ENCODE measurements at places on chromosomes 3 and 15.

DNA sequence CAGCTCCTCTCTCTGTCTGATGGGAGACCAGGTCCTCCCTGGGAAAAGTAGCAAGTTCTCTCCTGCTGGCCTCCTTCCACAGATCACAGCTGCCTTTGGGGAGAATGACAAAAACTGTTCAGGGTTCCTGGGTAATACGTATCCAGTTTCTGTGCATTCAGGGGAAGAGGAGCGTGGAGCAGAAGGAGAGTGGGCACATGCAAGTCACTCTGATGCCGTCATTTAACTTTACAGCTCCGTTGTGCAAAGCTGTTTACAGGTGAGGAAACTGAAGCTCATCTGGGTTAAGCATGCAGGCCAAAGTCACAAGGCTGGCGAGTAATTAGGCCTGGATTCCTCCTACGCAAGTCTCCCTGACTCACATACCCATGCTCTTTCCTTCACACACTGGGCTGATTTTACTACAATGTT is 7.5 kb upstream of the TM4SF1 start:
- DNase-seq = no peak

- DNase-seq = no peak
Measured at GRCh38 chr3:12363397-12364195, 74.7 kb downstream of the PPARG start.

DNA sequence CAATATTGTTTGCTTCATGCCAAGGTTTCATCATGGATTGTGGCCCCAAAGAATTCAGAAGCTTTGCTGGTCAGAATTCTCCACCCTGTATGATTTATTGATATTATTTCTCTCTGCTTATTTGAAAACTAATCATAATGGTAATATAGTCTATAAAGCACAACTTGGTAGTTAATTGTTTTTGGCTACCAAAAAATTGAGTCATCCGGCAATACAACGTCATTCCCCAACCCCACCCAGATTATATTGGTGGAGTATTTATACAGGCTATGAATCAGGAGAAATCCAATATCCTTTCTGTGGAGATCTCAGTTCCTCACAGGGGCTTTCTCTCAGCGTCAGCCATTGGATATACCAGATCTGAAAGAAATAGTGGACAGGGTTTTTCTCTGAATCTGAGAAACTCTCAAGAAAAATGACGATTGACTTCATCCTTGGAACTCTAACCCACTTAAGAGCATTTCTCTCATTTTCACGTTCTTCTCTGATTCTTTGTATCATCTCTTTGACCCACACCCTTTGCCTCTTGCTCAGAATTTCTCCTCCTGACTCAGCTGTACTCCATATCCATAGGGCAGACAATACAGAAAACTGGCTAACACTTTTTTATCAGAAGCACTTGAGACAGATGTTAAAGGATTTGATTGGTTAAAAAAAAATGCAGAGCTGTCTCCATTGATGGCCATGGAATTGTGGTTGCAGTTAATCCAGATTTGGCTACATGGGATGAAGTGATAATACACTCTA is 1055.8 kb upstream of the CADM2 start:
- no peak for DNase-seq

GRCh38 chr15:88202231-88202630 is 54.3 kb downstream of the NTRK3 start:
- DNase-seq = no peak

GRCh38 chr15:79296583-79296982 is 14.1 kb downstream of the ANKRD34C start:
- DNase-seq = no peak

GRCh38 chr3:113276751-113277080 is 65.4 kb downstream of the BOC start:
- DNase-seq = no peak

DNA sequence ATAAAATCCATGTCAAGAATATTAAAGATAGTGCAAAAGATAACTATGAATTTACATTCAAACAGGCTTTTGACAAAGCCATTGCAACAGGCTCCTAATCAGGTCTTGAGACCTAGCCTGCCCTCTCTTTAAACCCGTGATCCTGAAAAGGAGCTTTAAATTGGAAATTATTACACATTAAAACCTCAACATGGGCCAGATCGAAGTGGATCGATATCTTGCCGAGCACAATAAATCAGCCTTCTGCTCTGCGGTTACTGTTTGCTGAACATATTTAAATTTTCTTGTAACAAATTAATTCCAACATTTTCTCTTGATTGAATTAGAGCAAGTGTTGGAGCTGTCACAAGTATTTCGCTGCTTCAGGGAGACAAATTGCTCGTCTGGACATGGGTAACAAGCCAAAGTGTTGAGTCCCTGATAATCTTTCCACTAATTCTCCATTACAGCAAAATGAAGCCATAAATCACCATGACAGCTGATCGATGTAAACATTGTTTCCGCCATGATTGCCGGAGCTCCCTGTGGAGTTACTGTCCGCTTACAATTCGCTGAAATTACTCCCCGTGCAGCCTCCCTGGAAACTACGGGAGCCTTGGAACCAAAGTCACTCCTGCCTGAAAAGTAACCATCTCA is 47.6 kb downstream of the SHOX2 start:
- no peak for DNase-seq

DNA sequence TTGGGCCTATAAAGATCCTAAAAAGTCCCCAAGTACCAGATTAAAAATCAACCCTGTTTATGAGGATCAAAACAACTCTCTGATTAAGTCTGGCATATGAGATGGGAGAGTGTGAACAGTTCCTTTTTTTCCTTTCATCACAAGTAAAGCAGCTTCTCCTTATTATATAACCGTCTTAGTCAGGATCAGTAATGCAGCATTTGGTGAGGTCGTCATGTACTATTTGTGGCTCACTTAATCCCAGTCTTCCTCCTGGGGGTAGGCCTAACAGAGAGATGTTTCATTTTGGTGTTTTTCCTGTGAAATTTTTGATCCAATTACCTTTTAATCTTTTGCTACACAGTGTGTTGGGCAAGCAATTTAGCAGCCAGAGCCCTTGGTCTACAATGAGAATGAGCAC is 333.1 kb upstream of the KCNMB2 start:
- no peak for DNase-seq

DNA sequence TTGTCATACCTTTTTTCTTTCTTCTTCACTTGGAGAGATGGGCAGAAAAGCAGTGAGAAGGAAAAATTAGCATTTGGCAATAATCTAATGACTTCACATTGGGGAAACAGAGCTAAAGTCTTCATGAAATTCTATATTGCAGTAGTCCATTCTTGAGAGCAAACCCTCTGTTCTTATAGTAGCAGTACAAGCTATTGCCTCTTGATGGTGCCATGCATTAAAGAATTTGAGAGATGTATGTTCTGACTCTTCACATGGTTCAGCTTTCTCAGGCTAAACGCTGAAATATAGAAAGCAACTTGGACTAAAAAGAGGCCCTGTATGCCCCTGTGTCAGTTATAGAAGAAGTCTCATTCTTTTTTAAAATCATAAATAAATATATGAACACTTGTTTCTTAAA is 36.0 kb downstream of the PHLDB2 start:
- no peak for DNase-seq

DNA sequence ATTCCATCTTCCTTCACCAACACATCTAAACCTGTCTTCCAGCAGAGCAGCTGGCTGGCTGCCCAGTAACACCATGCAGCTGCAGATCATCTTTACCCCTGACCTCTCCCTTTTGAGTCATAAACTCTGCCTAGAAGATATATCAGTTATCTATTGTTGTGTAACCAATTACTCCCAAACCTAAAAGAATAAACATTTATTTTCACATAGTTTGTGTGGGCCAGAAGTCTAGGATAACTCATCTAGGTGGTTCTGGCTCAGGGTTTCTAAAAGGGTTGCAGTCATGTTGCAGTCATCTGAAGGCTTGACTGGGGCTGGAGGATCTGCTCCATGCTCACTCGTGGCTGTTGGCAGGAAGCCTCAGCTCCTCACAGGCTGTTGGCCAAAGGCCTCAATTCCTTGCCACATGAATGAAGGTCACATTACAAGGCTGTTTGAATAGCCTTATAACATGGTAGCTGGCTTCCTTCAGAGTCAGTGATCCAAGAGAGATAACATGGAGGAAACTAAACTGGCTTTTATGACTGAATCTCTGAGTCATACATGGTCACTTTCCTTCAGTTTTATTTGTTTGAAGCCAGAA is 92.8 kb downstream of the GOLIM4 start:
- DNase-seq = no peak

GRCh38 chr15:72060687-72061250 is 57.2 kb downstream of the MYO9A start:
- DNase-seq = no peak

GRCh38 chr15:80667936-80668335 is 27.2 kb upstream of the ABHD17C start:
- DNase-seq = no peak

GRCh38 chr3:151346292-151346691 is 16.9 kb upstream of the P2RY13 start:
- DNase-seq = no peak

GRCh38 chr15:57827021-57827420 is 120.5 kb downstream of the POLR2M start:
- DNase-seq = no peak

DNA sequence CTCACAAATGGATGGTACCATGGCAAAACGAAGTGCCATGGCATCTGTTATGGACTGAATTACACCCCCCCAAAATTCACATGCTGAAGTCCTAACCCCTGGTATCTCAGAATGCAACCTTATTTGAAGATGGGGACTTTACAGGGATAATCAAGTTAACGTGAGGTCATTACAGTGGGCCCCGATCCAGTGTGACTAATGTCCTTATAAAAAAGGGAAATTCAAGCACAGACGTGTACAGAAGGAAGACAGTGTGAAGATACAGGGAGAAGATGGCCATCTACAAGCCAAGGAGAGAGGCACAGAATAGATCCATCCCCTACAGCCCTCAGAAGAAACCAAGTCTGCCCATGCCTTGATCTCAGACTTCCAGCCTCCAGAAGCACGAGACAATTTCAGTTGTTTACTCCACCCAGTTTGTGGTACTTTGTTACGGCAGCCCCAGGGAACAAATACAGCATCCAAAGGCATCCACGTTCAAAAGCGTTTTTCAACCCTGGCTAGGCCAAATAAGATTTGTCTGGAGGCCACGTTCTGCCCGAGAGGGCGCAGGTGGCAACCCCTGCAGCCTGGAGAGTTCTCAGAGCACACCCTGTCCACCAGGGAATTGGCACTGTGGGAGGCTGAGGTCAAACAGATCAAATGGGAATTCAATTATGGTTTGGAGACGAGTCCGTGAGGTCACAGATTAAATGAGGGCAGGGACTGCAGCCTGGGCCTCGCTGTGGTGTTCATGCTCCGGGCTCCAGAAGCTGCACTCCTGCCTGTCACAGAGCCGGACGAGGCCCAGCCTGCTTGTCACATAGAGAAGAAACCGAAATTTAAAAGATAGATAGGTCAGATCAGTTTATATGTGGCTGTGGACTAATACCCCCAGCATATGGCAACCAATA is 494.8 kb downstream of the SHQ1 start:
- peak; percentile 47 for DNase-seq

DNA sequence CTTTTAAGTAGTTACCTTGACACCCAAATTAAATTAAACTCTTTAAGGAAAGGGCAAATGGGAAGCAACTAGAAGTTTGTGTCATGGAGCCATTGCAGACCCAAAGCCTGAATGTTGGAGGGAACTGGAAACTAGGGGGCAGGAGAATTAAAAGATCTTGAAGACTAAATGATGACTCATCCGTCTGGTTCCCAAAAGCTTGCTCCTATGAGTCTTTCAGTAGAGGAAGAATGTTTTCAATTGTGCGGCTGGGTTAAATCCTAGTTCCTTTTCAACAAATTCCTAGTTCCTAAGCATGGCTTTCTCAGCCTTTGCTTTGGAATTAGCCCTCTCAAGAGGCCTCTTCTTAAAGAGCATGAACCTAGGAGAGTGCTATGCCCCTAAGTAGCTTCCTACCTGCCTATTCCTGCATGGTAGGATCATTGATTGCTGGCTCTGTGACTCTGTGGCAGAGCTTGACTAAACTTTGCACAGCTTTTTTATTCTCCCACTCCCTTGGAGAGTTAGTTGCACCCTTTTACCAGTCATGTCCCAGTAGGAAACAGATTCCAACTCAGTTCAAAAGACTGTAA is 17.7 kb downstream of the CLEC3B start:
- DNase-seq = no peak

- no peak for DNase-seq
Measured at GRCh38 chr15:33124279-33124678, 70.2 kb downstream of the FMN1 start.

GRCh38 chr3:89808680-89809197 is 701.3 kb downstream of the EPHA3 start:
- DNase-seq = no peak

DNA sequence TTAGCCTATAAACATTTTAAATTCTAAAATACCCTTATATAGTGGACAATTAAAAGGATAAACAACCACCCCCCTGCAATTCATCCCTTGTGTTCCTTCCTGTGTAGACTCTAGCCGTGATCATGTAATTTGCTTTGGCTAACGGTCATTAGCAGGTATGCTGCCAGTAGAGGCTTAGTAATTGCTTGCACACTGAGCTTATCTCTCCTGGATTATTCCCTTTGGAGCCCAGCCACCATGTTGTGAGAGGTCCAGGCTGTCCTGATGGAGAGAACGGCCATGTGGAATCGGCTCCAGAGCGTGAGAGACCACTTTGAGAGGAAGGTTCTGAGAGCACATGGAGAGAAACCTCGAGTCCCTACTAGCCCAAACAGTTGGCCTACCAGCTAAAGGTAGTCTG is 11.0 kb upstream of the BNC1 start:
- no peak for DNase-seq

GRCh38 chr15:85649372-85649771 is 145.4 kb downstream of the KLHL25 start:
- no peak for DNase-seq

DNA sequence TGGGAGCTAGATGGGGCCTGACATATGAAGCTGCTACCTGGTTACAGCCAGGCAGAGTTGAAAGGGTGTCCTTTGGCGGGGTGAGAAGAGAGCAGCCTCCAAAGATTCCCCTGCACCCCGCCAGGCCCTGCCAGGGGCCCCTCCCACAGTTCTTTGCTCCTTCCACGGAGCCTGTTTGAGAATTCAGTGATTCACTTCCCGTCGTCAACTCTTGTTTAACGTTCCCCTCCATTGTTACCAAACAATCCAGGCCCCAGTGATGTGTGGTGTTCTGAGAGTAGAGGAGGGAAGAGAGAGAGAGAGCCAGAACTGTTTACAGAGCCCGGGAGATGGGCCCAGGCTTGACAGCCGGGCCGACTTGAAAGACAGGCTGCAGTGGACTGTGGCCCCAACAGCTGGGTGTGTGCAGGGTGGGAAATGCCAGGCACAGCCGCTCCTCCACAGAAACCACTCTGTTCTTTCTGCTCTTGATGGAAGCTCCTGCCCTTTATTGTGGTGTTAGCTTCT is 81.5 kb downstream of the SMAD3 start:
- DNase-seq = no peak

DNA sequence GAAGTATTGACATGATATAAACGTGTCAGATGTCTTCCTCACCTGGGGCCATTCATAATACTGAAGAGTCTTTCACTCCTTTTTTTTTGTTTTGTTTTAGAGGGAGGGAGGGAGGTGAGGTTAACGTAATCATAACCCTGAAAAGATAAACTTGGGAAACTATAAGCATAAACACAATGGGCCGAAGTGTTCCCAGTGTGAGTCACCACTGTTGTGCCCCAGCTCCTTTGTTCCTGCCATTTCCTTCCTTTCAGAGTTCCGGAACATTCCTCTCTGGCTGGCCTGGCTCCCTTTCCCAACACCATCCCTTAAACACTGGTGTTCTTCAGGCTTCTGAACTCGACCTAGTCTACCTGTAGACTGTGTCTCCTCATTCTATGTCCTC is 18.6 kb downstream of the PLD1 start:
- DNase-seq = no peak

All from activated CD8-positive, alpha-beta memory T cell treated with anti-CD3 and anti-CD28 coated beads for 24 hours (primary cell).